ENCODE measurements at places on chromosomes 6 and 20.

GRCh38 chr20:7930343-7930742 lies 9.9 kb downstream of the HAO1 start:
- DNase-seq, result no peak

- DNase-seq, result no peak
Measured at GRCh38 chr6:146896062-146896813, 297.5 kb downstream of the ADGB start.

GRCh38 chr6:2931055-2931454 lies 27.9 kb upstream of the SERPINB9 start:
- no peak for DNase-seq

DNA sequence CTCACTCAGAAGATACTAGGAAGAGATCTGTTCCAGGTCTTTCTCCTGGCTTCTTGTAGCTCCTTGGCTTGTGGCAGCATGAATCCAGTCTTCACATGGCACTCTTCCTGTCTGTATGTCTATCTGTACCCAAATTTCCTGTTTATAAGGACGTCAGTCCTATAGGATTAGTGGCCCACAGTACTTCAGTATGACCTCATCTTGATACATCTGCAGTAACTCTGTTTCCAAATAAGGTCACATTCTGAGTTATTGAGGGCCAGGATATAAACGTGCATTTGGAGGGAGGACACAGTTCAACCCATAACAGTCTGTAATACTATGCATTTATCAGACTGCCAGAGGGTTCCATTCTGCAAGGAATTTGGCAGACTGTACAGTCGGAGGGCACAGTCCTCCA lies 57.6 kb upstream of the DYNLRB1 start:
- DNase-seq, result no peak

DNA sequence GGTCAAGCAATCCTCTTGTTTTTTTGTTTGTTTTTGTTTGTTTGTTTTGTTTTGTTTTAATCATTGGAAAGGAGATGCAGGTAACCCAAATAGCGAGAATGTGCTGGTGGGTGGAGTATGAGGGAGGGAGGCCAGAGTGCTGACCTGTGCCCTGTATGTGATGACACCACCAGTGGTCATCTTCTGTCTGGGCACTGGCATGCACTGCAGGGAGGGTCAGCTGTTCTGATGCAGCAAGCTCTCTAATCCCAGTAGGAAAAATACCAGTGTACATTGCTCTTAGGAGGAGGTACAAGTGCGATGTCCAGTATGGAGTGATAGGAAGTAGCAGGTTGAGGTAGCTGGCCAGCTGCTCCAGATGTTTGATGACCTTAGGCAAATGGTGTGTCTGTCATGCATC lies 2.9 kb upstream of the CST1 start:
- no peak for DNase-seq

DNA sequence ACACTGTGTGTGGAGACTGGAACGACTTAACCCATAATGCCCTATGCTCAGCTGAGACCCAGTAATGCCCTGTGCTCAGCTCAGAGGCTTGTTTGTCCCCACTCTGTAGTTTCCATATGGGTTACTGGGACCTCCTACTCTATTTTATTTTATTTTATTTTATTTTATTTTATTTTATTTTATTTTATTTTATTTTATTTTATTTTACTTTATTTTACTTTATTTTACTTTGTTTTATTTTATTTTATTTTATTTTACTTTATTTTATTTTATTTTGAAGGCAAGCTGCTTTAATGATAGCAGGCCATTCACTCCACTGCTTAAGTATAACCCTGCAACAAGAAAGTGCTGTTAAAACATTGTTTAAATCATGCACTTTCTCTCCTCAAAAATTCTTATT lies 603.4 kb upstream of the JAG1 start:
- no peak for DNase-seq

DNA sequence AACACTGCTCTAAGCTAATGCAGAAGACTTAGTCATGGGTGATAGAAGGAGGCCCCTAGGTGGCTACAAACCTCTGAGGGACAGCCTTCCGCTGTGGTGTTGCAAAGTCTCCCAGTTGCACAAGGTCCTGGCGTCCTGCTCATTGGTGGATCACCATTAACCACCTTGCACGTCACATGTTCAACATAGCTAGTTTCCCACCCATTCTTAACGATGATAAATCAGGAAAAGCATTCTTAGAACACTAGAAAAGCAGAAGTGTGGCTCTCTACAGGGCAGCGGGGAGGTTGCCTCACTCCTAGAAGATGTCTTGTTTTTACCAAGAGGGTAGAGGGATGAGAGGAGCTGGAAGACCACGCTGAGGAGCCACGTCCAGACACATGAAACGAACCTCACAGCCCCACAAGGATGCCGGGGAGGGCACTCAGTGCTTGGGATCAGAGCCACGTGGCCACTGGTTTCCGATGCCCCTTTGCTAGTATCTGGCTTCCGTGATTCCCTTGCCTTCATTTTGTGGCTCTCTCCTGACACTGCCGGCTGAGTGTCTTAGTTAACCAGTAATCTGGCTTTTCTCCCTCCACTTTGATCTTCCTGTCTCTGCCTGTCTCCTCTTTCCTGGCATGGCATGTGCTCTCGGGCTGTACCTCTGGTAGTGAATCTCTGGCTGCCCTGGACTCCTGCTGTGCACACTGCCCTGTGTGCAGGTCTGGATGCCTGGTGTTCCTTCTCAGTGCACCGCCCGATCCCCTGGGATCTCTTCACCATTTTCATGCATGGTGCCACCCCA lies 91.4 kb upstream of the NEDD9 start:
- peak; percentile 86 for DNase-seq

GRCh38 chr6:12404651-12405050 lies 114.5 kb downstream of the EDN1 start:
- no peak for DNase-seq
